ENCODE measurements at places on chromosomes 11 and 22. TPM values are rescaled to one million over a fixed set of nuclear protein-coding genes. Genes with fewer than 3 reads are reported as not detected.

The MMP12 gene
- not detected for total RNA-seq

The OR52H1 gene
- 0.09 TPM for total RNA-seq

The AP1B1 gene
- 189 TPM for total RNA-seq

The RFPL3 gene
- not detected for total RNA-seq

The RFPL1 gene
- total RNA-seq: 0.09 TPM

The KRTAP5-10 gene
- not detected for total RNA-seq

The OR52I1 gene
- total RNA-seq: not detected

The MOV10L1 gene
- 26.8 TPM for total RNA-seq

The SLC17A6 gene
- not detected for total RNA-seq

The MUC5AC gene
- total RNA-seq: not detected

The TMEM121B gene
- under 0.01 TPM for total RNA-seq

The ATM gene
- total RNA-seq: 80.5 TPM

The MS4A4E gene
- not detected for total RNA-seq

The CNTF gene
- total RNA-seq: 1.5 TPM

The GRAP2 gene
- not detected for total RNA-seq

The GTPBP1 gene
- 19.2 TPM for total RNA-seq

The CUL5 gene
- total RNA-seq: 57.2 TPM

The OR2D2 gene
- not detected for total RNA-seq

The TUBA8 gene
- total RNA-seq: 0.33 TPM

The ANO1 gene
- total RNA-seq: not detected

The MYO7A gene
- 17.3 TPM for total RNA-seq

The ART1 gene
- not detected for total RNA-seq

The OR5P2 gene
- not detected for total RNA-seq
